ENCODE measurements at places on chromosomes 5 and 9.

DNA sequence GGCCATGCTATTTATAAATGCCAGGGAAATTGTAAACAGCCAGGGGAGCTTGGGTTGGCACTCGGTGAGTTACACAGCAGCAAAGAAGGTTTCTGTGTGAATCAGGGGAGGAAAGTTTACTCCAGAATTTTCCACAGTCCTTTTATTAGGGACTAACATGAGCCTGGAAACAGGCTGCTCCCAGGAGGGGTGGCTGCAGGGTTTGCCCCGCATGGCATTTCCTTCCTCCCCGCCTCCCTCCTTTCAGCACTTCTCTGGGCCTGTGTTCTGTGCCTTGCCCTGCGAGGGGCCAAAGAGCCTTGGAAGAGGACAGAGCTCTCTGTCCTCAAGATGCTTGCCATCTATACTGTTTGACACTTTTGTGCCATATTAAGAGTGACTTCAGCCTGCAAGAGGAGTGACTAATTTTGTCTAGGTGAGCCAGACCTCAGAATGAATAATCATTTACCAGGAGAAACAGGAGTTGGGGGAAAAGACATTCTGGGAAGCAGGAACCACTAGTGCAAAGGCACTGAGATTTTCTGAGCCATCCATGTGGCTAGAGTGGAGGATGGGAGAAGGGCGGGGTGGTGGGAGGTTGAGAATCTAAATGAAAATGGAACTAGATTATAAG is 1.8 kb downstream of the GSN start:
- DNase-seq, result no peak

- DNase-seq, result no peak
Measured at GRCh38 chr9:105930011-105930627, 235.8 kb downstream of the TMEM38B start.

DNA sequence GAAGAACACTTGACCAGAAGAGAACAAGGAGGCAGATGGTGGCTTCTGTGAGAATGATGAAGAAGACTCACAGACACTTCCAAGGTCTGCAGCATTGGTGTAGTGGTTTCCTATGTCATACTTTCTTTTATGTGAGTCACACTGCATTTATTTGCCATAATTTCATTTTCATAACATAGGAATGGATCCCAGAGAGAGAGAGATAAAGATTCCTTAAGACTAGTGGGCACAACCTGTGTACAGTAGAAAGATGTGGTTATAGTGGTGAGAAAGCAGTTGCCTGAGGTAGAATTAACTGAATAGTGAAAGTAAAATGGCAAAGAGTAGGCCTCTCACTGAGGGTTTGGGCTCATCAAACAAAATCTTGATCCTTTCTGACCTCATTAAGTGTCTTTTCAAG is 7.6 kb upstream of the CCDC152 start:
- DNase-seq, result no peak

DNA sequence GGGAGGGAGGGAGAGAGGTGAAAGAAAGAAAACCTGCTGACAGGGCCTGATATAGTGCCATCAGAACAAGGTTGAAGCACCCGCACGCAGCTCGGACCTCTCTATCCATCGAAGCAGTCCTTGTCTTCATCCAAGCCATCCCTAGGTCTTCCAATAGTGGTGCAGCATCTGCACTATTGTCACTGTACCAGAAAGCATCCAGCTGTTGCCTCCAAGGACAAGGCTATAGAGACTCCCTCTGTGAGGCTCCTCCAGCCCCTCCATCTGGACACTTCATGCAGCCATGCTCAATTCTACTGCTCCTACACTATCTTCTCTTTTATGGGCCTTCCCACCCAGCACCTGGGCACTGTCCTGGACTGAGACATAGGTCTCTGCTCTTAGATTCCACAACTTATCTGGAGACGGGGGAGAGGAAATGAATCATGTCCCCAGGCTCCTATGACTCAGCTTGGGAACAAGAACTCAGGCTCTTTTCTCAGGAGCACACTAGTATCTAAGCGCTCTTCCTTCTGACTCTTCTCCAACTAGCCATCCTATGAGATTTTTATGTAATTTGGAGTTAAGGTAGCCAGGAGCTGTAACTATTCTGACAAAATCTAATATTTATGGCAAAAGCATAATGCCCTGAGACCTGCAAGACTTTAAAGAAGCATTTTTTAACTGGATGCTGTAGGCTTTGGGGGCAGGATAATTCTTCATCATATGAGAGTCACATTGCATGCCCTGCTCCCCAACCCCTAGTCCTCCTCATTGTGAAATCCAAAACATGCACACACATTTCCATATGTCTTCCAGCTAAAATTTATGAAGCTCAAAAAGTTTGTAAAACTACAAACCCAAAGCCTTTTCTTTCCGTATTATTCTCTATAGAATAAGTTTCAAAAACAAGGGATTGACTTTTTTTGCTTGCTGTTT is 446.8 kb downstream of the CCDC171 start:
- no peak for DNase-seq

GRCh38 chr9:37801287-37801850 is 772 bp downstream of the DCAF10 start:
- peak; percentile 42 for DNase-seq

GRCh38 chr9:1759009-1759408 is 256.1 kb upstream of the SMARCA2 start:
- DNase-seq, result peak; percentile 98

- DNase-seq, result no peak
Measured at GRCh38 chr9:110276781-110277180, 20.5 kb upstream of the TXN start.

GRCh38 chr9:16992138-16992537 is 121.7 kb upstream of the BNC2 start:
- DNase-seq, result no peak

DNA sequence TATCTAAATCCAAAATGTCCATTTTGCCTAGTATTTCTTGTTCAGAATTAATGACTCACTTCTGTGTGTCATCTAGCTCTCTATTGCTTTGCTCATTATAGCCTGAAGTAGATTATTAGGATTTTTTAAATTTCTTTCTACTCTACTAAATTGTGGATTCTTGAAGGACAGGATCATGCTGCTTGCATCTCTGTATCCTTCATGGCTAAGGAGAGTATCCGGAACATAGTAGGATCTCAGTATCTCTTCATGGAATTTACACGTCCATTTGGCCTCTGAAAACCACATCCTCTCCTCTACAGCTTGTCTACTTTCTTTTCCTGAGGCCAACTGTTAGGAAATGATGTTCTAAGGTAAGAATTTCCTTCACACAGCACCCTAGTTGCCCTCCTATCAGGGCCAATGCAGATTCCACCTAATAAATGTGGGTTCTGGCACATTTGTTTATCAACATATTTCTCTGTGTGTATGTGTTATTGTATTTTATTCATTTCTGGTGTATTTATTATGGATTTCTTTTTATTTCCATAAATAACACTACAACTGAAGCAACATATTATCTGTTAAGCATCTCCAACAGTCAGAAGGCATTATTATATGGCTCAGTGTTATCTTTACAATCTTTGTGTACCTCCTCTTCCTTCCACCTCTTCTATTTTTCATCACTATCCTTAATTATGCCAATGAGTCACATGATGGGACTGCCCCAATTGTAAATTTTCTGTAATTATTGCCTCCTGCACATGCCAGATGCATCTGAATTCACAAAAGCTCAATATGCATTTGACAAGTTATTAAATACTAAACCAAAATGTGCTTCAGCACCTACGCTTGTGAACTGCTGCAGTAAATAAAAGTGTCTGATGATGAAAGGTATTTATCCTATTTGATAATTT is 557.8 kb upstream of the TLE4 start:
- DNase-seq, result no peak

DNA sequence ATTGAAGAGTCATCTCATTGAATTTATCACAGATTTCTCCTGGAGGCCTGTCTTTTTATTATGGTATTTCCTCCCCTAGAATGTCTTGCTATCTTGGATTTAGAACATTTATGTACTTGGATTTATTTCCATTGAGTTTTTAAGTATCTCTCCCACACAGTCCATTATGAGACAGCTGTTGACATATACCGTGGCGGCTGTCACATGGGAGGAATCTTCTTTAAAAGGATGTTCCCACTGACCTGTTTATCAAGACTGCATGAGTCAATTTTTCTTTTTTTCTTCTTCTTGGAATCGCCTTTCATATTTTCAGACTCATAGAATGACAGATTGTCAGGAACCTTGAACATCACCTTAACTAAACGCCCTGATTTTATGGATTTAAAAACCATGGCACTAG is 2.9 kb upstream of the CAVIN4 start:
- no peak for DNase-seq

DNA sequence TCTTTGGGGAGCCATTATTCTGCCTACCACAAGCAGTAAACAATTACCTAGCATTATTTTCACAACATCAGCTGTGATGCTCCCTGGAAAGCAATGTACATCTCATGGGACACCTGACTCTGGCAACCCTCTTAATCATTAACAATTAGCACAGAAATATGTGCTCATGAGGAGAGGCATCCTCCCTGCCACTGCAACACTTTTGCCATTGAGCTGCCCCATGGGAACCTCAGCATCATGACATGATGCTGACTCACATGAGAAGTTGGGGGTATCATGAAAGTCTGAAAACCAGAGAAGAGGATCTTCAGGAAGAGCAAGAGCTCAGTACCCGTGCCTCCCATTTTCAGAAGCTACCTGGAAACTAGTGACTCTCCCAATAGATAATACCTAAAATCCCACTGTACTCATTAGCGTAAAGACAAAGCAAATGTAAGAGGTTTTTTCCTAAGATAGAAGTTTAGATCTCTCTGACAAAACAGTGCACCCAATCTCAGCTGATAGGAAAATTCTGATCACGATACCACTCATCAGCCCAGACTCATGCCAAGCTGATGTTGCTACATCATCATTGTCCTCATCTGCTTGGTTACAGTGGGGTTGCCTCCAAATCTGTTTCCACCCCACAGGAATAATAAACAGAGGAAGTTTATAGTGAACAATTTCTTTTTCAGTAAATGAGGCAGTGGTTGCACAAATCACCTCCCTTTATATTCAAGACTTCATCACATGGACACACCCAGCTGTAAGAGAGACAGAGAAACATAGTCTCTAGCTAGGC is 244.5 kb downstream of the NR2F1-AS1 start:
- no peak for DNase-seq

DNA sequence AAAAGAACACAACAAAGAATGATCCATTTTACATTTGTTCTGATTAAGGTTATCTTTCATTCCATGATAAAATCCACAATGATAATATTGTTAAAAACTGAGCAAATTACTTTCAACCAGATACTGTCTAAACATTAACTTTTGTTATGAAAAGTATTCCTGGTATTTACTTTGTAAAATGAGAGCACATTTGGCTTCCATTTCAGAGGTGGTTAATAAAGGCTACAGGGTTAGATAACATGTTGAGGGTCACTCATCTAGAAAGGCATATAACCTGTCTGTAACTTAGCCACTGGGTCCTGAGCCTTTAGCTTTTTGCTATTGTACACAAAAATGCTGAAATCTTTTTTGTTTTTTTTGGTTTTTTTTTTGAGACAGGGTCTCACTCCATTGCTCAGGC is 99.3 kb downstream of the ANXA2R start:
- no peak for DNase-seq

DNA sequence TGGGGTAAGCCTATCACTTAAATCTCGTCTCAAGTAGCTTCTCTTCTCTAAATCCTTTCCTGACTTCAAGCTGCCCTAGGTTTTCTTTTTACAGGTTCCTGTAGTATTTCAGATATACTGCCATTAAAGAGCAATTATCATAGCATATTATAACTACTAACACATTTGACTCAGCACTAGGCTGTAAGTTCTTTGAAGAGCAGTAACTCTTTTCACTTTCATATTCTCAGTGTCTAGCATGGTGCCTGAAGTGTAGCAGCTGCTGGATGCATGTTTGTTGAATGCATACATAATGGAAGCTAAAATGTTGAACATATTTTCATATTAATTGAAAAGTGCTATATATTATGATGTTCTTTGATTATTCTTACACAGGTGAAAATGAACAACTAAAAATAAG is 22.5 kb downstream of the CCDC152 start:
- peak; percentile 9 for DNase-seq

GRCh38 chr9:97853844-97854695 is 1.0 kb downstream of the FOXE1 start:
- no peak for DNase-seq

DNA sequence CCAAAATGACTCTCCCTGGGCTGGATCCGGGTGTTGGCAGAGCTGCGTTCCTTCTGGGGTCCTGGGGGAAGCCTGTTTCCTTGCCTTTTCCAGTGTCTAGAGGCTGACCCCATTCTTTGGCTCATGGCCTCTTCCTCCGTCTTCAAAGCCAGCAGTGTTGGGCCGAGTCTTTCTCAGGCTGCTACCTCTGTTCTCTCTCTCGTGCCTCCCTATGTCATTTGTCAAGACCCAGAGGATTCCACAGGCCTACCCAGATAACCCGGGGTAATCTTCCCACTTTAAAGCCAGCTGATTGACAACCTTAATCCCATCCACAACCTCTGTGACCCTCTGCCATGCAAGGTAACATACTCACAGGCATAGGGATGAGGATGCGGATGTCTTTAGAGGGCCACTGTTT is 55.0 kb upstream of the KCNMB1 start:
- no peak for DNase-seq

DNA sequence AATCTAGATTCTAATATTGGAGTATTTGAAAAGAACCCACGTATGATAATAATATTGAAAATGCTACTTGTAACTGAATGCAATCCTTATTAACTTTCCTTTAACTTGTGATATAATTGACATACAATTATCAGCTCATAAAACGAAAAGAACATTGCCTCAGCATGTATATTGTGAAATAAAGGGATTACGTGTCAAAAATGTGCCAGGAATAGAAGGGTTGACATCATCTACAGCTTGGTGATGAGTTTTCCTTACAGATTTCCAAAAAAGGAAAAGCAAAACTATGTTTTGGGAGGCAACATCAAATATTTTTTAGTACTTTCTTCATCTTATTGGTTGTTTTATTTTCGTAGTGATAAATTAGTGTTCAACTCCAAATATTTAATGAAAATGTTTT is 266.0 kb upstream of the PTGER4 start:
- no peak for DNase-seq

GRCh38 chr5:32421075-32421474 is 23.5 kb downstream of the ZFR start:
- DNase-seq, result no peak

GRCh38 chr9:35661756-35662350 is 3.1 kb downstream of the ARHGEF39 start:
- DNase-seq, result no peak

DNA sequence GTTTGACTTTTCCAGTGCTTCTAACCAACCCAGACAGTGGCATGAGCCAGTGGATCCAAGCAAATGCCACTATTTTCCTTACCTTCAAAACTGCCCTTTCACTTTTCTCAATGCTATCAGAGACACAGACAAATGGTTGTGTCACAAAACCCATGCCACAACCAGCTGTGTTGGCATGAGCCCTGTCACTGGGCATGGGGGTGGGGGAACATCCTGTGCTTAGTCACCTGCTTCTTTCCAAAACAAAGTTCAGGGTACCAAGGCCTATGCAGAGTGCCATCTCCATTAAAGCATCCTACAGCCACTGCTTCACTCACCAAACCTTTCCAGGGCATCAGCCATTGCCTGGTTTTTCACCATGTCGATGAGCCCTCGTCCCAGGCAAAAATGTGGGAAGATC is 30.1 kb downstream of the NIPSNAP3B start:
- no peak for DNase-seq

- DNase-seq, result no peak
Measured at GRCh38 chr5:31554552-31554951, 22.5 kb downstream of the C5orf22 start.

All from GM12865 (cell line).